ENCODE measurements at places on chromosomes 7 and 10.

DNA sequence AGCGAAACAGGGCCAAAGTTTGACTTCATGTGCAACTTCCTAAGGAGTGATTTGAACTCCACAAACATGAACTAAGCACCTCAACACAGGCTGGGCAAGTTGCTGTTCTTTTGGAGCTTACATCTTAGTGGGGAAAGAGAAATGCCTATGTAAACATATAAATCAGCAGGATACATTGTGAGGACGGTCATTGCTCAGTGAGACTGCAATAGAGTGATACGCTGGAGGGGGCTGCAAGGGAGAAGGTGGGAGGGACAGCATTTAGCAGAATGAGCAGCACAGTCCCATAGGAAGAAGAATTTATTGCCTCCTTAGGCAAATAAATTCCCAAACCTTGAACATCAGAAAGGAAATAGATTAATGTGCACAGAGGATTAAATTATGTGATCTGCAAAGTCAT, 90.0 kb downstream of the EGFR start:
- DNase-seq: no peak

DNA sequence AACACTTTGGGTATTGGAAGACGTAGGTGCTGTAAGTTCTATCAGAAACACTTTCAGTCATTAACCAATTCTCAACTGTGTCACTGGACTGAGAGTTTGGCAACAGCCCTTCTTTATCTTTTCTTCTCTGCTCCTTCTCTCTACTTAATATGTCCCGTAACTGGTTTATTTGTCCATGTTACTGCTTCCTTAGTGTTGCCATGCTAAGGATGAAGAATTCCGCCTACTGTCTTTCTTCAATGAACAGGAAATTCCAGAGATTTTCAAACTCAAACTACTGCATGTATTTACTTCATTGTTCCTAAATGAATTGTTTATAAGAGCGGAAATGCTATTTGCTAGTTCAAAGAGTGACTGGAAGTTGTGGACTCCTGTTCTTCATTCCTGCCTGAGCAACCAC, 143.7 kb downstream of the TAX1BP1 start:
- DNase-seq: no peak

- no peak for DNase-seq
Observed at GRCh38 chr10:118698421-118698820, 56.3 kb downstream of the CACUL1 start.

- DNase-seq: no peak
Observed at GRCh38 chr10:127738512-127739424, 1.8 kb downstream of the FOXI2 start.

DNA sequence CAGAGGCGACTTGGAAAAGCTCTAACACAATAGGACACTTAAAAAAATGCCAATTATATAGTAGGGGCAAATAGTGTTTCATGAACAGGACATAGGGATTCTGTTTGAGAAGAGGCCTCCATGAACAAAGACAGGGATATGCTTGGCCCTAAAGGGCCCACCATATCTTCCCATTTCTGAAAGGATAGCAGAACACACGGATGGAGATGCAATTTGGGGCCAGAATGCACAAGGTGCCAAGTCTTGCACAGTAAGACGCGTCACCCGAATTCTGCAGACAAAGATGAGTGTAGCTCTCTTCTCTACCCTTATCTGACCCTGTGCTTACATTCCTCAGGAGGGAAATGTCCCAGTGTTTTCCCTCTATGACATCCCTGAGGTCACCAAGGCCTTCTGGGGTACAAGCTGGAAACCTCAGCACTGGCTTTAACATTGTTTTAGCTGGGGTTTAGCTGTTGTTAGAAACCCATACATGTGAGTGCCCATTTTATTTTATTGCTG, 12.8 kb downstream of the PRKCQ start:
- DNase-seq: no peak

- no peak for DNase-seq
Observed at GRCh38 chr7:21942955-21943354, 2.7 kb downstream of the CDCA7L start.

DNA sequence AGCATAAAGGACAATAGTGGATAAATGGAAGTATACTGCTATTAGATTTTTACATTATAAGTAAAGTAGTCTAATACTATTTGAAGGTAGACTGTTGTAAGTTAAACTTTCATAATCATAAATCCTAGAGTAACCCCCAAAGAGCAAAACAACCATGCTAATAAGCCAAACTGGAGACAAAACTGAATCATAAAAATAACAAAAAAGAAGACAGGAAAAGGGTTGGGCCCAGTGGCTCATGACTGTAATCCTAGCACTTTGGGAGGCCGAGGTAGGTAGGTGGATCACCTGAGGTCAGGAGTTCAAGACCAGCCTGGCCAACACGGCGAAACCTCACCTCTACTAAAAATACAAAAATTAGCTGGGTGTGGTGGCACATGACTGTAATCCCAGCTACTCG, 9.7 kb downstream of the CACUL1 start:
- DNase-seq: no peak

- no peak for DNase-seq
Observed at GRCh38 chr7:41824284-41824683, 121.4 kb upstream of the INHBA start.

- DNase-seq: no peak
Observed at GRCh38 chr10:57506414-57507094, 761.1 kb downstream of the IPMK start.

- no peak for DNase-seq
Observed at GRCh38 chr7:151652111-151652510, 132.4 kb upstream of the RHEB start.

GRCh38 chr7:98831641-98832221, 38.1 kb downstream of the TMEM130 start:
- no peak for DNase-seq
